ENCODE measurements at places on chromosomes 7 and 10. TPM values are rescaled to one million over a fixed set of nuclear protein-coding genes. Genes with fewer than 3 reads are reported as not detected.

Gene C10orf105
- polyA plus RNA-seq: 0.11 TPM

Gene CNTNAP2
- polyA plus RNA-seq: 276 TPM

Gene IGF2BP3
- 29.6 TPM for polyA plus RNA-seq

Gene SPOCK2
- 5.6 TPM for polyA plus RNA-seq

Gene TSPAN15
- 1.2 TPM for polyA plus RNA-seq

Gene PRLHR
- polyA plus RNA-seq: 0.20 TPM

Gene AFAP1L2
- 1.2 TPM for polyA plus RNA-seq

Gene HOXA2
- polyA plus RNA-seq: not detected

Gene EPDR1
- polyA plus RNA-seq: 0.10 TPM

Gene UROS
- 85.0 TPM for polyA plus RNA-seq

Gene MOGAT3
- not detected for polyA plus RNA-seq

Gene METTL27
- 2.4 TPM for polyA plus RNA-seq

Gene OR2A12
- not detected for polyA plus RNA-seq

Gene STK32C
- polyA plus RNA-seq: 36.2 TPM

Gene ATOH7
- polyA plus RNA-seq: 3.0 TPM

Gene GIMAP8
- not detected for polyA plus RNA-seq

Gene CAV2
- 1.1 TPM for polyA plus RNA-seq

Gene FAM171A1
- 26.8 TPM for polyA plus RNA-seq

Gene ACSL5
- not detected for polyA plus RNA-seq

Gene RBM20
- polyA plus RNA-seq: 0.58 TPM

Gene INTS1
- polyA plus RNA-seq: 26.3 TPM

Gene GTF2IRD1
- 31.9 TPM for polyA plus RNA-seq

Gene PNLIPRP2
- not detected for polyA plus RNA-seq

Gene GSTO2
- 2.2 TPM for polyA plus RNA-seq

Gene LRIT1
- polyA plus RNA-seq: not detected

Gene SNX8
- polyA plus RNA-seq: 5.7 TPM

Gene PRRT4
- 32.5 TPM for polyA plus RNA-seq

Data from neural cell (in vitro differentiated cells).